Anterior cingulate cortex (tissue), 58 donors: ENCODE measurements at places on chromosomes 2 and 18.

GRCh38 chr2:134835471-134835870, 2.9 kb upstream of the ACMSD start:
- DNase-seq, result no peak

- no peak for DNase-seq
Observed at GRCh38 chr2:208129744-208130711, at the start of gene CRYGC. TSS of gene CRYGC (minus strand) at chr2:208129828. CDS start at chr2:208129792, 36 bp downstream.

GRCh38 chr18:34697233-34697632, 12.9 kb upstream of the DTNA start:
- no peak for DNase-seq

DNA sequence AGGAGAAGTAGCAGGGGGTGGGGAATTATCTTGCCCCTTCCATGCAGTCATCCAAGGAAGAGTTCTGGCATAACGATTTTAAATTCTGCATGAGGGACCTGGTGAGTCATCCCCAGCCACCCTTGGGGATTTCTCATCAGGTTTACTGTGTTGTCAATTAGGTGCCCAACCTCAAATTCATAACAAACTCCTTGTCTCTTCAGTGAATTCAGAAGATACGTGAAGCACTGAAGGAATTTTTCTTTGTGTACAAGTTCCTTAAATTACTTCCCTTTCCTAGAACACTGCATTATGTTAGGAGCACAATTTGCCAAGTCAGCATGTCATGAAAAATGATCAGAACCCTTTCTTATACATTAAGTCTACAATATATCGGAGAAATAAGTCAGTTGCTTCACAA, 70.8 kb upstream of the NOSTRIN start:
- no peak for DNase-seq

- no peak for DNase-seq
Observed at GRCh38 chr2:232024457-232024856, 62.9 kb downstream of the DIS3L2 start.

- DNase-seq, result no peak
Observed at GRCh38 chr2:238053191-238053776, 7.5 kb upstream of the SCLY start.

- no peak for DNase-seq
Observed at GRCh38 chr2:176106581-176107539, at the start of gene HOXD11. TSS of gene HOXD11 (plus strand) at chr2:176107280. CDS start at chr2:176107356, 76 bp downstream.

DNA sequence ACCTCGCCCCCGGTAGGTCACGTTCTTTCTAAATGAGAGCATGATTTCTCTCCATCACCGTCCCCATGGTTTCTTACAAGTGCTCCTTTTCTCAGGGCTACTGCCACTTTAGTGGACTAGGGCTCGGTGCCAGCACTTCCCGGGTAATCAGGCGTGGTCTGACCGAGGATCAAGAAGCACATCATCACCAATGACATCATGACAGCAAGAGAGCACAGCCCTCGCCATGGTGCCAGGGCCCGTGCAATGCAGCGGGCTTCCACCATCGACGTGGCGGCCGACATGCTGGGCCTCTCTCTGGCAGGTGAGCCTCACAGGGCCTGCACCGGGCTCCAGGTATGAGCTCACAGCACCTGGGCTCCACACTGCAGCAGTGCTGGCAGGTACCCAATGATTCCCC, 75.2 kb downstream of the INPP4A start:
- no peak for DNase-seq

- DNase-seq, result no peak
Observed at GRCh38 chr2:71757351-71757750, 304.0 kb downstream of the DYSF start.

DNA sequence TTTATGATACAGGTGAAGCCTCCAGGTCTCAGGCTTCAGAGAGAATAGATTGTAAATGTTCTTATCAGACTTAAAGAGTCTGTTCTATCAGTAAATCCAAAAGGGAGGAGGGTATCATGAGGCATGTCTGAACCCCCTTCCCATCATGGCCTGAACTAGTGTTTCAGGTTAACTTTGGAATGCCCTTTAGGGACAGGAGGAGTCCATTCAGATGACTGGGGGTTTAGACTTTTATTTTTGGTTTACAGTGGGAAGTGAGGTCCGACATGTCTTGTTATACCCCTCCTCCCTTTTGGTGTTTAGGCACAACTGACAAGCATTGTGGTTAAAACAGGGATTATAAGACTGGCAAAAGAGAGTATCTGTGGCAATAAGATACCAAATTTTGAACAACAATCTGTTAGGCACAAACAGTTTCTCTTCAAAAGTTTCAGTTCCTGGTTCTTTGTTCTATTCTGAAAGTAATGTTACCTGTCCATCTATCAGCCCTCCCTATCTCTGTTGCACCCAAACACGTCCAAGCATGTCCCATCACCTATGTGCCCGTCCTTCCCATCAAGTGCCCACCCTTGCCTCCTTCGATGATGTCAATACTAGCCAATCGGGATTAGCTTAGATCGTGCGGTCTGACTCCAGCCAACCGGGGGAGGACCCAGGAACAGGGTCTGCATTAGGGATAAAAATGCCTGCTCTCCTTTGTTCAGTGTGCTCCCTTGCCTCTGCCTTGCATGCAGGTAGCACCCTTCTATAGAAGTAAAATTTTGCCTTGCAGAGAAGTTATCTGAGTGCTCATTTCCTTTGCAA, 16.4 kb downstream of the TCF23 start:
- no peak for DNase-seq

- DNase-seq, result no peak
Observed at GRCh38 chr2:238007924-238008323, 41.1 kb downstream of the UBE2F start.

DNA sequence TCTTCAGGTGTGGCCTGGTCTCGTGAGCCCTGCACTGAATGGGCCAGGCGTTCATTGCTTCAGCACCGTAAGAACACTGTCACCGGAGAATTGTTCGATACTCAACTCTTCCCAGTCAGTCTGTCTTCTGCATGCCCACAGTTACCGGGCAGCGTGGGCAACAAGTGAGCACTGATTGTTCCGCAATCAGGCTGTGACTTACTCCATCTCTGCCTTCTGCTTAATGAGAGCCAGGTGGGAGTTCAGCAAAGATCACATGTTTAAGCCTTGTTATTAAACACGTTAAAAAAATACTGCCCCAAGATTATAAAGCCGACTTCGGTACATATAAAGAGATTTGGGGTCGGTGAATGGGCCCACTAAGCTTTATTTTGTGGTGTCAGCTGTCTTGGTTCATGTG, 3.7 kb downstream of the STEAP3 start:
- DNase-seq, result no peak

DNA sequence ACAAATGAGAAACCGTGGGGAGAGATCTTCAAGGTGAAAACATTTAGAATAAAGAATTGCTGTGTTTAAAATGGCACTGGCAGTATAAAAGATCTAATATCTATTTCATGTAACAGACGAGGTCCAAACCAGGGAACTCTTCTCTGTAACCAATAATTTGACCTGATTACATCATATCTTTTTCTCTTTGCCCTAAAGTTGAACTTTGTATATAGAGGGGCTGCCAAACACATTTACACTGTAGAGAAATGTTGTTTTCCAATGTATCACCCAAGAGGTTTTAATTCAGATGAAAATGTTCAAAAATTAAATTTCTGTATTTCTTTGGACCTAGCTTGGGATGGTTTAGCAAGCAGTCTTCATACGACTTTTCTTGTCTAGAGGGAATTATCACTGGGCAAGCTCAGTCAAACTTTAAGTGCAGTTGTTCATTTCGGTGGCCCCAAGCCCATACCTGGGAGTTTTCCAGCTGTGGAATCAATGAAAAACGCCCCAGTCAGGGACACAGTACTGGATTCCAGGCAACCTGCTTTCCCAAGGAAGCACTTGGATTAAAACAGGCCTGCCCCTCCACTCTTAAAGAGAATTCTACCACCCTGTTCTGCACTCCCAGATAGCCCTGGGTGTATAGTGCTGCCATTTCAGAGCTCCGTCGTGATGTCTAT, 208.5 kb upstream of the FN1 start:
- no peak for DNase-seq

DNA sequence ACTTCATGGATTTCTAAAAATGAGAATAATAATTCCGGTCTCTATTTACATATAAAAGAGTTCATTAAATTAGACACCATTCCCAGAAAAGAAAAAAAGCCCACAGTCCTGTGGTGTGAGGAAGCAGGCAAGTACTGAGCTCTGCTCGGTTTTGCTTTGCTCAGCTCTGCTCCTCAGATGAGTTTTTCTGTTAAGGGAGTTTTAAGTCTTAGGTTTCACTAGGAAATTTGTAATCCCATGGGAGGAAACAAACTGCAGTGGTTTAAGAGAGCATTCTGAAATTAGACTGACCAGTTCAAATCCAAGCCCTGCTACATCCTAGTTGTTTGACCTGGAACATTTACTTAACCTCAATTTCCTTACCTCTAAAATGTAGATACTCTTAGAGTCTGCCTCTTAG, 338.6 kb upstream of the MMADHC start:
- no peak for DNase-seq

- DNase-seq, result no peak
Observed at GRCh38 chr2:49359721-49360406, 205.5 kb upstream of the FSHR start.

DNA sequence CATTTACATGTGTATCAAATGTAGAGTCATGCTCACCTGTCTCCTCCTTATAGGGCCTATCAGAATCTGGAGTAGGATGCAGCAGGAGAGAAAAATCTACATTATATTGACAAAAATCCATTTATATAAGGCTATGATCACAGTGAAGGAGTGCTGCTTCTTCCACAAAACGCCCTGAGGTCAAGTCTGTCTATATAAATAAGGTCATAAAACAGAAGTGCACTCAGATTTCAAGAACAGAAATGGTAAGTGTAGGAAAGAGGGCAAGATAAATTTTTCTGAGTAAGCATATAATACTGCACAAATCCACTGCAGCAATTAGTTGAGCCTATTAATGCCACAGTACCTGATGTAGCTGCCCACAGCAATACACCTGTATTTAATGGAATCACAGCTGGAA, 51.8 kb downstream of the COL5A2 start:
- no peak for DNase-seq

- no peak for DNase-seq
Observed at GRCh38 chr2:241965931-241966412, 96.4 kb downstream of the RTP5 start.

DNA sequence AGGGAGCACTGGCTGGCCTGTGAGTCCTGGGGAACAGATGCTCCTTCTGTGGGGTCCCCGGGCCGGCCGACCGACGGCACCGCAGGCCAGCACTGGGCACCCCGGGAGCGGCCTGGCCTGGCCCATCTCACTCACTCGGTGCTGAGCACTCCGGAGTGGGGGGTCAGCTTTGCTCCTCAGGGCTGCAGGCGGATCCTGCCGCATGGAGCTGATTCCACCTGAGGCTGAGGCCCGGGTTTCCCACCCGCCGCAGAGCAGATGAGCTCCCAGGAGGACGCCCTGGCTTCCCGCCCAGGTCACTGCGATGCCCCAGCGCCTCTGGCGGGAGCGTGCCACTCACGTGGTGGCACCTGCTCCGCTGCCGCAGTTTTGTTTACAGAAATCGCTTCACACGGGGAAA, 418.6 kb downstream of the GALR1 start:
- no peak for DNase-seq

- no peak for DNase-seq
Observed at GRCh38 chr2:203650860-203651613, 55.4 kb upstream of the CD28 start.

DNA sequence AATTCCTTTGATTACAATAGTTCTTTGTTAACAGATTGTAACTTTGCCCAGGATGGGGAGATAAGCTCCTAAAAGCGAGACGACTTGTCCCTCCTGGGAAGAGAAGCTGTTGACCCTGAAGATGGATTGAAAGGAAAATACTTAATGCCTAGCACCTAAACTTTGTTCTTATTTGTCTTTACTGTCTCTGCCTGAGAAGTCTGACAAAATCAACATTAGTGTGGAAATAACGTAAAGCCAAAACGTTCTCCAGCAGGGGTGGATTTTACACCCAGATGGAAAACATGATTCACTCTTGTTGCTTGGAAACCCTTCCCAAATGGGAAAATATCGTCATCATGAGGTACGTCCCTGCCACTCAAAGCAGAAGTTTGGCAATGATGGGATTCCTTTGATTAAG, 450.1 kb downstream of the SLC4A3 start:
- DNase-seq, result no peak

DNA sequence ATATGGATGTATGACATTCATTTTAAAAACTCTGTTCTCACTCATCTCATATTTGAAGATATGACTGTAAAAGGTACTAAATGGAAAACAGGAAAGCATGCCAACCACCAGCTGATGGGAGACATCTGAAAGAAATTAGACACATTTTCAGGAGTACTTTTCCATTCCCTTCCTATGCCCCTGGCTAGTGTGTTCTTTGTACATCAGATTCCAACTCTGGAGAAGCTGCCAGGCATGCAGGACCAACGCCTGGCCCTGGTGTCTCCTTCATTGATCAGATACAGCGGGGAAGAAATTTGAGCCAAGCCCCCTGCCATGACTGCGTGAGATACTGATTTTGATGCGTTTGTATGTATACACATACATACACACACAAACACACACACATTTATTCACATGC, 599.0 kb upstream of the SYT4 start:
- no peak for DNase-seq

DNA sequence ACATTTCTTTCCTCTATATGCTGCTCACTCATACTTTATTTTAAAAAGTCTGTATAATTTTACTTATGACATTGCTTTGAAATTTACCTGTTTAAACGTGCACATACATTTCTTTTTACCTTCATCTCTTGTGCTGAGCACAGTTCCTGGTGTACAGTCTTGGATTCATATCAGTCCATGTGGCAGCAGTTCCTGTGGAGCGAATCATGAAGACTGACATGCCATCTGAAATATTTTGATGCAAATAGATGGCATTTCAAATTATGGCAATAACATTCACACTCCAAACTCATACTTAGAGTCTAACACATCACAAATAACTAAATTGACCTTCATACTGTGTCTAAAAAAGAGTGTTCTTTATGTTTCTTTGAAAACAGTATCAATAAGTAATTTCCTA, 90.3 kb upstream of the CDH2 start:
- no peak for DNase-seq

DNA sequence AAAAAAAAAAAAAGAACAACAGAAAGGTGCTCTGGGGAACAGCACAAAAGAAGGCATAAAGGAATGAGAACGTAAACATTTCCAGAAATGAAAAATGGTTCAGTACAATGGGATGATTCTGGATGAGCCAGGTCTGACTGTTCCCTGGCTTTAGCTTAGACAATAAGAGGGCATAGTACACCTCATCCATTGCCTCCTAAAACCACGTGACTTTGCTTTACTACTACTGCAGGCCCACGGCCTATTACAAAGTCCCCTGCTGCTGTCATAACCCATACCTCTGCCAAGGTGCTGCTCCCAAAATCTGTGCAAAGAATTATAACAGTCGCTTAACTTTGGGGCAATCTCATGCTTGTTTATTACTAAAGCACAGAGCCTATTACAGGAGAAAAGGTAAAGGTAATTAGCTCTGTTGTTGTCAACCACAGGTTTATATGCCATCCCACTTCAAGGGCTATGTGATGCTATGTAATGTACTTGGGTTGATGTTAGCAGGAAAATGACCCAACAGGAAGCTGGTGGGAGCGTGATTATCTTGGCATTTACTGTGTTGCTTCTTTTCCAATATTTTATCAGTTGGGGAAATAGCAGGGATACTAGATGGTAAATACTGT, 26.8 kb downstream of the STK17B start:
- no peak for DNase-seq

- no peak for DNase-seq
Observed at GRCh38 chr18:53467756-53468155, 756.7 kb downstream of the MBD2 start.
